ENCODE measurements at places on chromosomes 5 and 9.

GRCh38 chr9:74503666-74504065, 6.5 kb downstream of the RORB start:
- DNase-seq, result no peak

DNA sequence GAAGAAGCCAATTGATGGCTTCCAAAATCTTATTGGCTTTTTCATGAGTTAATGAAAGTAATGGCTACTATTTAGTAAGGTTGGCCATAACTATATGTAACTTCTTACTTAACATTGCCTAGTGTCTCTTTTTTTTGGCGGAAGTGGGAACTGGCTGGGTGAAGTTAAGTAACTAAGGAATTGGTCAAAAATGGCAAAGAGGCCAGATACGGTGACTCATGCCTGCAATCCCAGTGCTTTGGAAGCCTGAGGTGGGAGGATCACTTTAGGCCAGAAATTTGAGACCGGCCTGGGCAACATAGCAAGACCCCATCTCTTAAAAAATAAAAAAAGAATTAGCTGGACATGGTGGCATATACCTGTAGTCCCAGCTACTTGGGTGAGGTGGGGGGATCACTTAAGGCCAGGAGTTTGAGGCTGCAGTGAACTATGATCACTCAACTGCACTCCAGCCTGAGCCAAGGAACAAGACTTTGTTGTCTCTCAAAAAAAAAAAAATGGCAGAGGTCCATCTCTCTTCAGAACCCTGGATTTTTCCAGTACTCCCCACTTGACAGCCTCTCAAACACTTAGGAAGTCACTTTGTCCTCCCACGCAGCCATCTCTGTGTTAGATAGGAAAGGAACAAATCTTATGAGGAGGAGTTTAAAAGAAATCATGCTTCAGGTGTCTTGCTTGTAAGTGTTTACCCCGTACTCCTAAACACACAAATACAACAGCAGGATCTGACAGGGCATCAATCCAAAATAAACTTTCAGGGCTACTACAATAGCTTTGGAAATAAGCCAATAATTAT, 75.7 kb downstream of the TEK start:
- no peak for DNase-seq

DNA sequence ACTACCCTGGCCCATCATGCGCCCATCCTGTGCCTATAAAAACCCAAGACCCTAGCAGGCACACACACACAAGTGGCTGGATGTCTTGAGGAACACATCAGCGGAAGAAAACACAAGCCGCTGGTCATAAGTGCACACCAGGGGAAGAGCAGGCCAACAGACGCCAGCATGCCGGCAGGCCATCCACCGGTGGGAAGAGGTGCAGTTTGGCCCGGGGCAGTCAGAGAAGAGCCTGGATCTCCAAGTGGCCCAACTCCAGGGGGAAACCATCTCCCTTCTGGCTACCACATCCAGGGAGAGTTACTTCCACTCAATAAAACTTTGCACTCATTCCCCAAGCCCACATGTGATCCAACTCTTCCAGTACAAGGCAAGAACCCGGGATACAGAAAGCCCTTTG, 2001.3 kb upstream of the NUDT12 start:
- no peak for DNase-seq

DNA sequence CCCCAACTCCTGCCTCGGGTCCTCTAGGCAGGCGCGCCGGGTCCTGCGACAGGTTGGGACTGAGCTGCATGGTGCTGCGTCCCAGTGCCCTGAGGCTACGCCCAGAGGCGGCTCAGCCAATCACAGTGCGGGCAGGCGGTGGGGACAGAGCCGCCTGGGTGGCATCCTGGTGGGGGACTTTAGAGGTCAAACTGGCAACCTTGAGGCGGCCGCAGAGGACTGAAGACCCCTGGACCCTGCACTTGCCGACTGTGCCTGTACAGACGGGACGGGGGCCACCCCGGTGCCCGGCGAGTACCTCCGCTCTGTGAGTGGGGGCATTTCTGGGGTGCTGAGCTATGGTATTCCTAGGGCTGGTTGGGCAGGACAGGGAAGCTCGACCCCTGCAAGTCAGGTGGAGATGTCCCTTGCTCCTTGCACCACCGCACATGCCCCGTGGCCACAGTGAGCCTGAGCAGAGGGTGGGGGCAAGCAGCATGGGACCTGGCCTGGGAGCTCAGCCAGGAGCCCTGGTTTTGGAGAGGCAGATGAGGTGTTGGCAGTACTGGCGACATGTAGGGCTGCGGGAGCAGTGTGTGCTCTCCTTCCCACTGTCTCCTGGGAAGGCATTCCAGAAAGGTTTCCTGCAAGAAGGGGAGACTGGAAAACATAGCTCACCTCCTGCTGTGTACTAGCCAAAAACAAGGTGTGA, 45.5 kb downstream of the CTSL start:
- no peak for DNase-seq

DNA sequence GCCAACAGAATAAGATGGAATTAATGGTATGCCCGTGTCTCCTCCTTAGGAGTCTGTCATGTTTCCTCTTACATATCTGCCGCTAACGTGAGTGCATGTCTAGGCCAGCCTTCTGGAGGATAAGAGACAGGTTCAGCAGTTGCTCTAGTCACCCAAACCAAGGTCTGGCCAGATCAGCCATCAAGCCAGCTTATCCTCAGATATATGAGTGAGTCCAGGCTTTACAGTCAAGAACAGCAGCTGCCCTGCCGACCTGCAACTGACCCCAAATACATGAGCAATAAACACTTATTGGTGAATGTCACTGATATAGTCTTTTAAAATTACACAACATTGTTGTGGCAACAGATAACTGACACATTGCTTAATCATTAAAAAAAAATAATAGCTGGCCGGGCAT, 123.5 kb downstream of the TSSK1B start:
- DNase-seq, result no peak

- DNase-seq, result no peak
Measured at GRCh38 chr5:32581010-32581785, 4.2 kb upstream of the SUB1 start.

DNA sequence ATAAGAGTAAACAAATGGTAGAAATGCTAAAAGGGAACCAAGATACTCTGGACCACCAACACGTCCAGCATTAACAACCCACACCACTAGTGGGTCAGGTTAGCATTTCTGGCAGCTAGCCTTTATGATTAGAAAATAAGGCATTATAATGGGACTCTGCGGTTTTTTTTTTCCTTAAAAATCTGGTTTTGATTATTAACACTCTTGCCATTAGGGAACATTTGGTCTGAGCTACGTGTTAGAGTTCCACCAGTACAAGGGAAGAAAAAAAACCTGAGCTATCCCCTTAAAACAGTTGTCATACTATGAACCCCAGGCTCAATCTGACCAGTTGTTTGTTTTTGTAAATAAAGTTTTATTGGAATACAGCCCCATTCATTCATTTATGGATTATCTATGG, 110.4 kb downstream of the NTRK2 start:
- DNase-seq, result no peak

DNA sequence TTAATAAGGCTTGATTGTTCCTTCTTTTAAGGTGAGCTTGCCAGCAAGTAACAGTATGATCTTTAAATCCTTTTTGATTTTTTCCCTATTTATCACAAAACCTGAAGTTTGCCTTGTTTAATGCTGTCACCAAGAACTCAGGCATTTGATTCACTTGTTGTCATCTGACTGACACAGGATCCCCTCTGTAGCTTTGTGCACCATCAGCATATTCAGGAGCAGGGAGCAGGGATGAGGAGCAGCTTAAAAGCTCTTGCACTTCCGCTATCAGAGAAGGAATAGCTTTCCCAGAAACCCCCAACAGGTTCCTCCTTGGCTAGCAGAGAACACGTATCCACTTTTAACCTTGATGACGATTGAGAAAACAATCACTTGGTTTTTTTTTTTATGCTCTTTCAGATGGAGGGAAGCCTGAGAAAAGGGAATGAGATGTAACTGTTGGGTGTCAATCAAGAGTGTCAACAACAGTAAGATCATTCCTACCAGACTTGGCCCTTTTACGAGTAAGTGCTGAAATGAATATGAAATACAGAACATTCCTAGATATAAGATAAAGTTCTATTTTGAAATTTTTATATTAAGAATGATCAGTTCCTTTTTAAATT, 433.1 kb upstream of the CDH18 start:
- no peak for DNase-seq

DNA sequence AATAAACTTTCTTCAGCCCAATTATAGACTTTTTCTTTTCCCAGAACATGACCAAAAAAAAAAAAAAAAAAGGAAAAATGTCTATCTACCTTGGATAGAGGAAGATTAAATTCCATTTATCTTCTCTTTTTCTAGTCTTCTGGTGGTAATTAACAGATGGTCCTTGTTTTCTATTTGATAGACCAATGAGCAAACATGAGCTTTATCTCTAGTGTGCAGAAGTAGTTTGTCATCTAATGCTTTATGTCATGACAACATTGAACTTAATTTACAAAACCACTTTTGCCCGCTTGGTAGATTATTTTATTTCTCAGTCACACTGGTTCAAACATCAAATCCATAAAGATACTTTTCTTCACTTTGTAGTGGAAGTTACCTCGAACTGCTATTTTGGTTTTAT, 69.5 kb upstream of the ELL2 start:
- DNase-seq, result no peak

- no peak for DNase-seq
Measured at GRCh38 chr5:1442222-1443145, 2.8 kb downstream of the SLC6A3 start.

- DNase-seq, result no peak
Measured at GRCh38 chr9:91422758-91423711, 597 bp downstream of the NFIL3 start.

- DNase-seq, result no peak
Measured at GRCh38 chr9:105187781-105188180, 56.7 kb upstream of the SLC44A1 start.

DNA sequence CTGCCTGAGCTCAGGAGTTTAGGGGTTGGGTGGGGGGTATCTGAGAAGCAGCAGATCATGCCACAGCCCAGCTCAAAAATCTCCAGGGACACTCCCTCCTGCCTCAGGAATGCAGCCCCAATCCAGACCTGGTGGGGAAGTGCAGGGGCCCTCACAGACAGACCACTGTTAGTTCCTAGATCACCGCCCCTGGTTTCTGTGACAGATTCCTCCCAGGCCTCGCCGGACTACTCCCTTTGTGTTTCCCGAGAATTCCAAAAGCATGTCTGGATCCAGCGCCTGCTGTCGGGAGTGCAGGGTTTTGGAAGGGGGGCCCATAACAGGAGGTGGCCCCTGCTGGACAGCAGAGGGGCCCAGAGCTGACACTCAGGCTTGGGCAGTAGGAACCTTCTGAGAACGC, 74.5 kb downstream of the CTSL start:
- no peak for DNase-seq

DNA sequence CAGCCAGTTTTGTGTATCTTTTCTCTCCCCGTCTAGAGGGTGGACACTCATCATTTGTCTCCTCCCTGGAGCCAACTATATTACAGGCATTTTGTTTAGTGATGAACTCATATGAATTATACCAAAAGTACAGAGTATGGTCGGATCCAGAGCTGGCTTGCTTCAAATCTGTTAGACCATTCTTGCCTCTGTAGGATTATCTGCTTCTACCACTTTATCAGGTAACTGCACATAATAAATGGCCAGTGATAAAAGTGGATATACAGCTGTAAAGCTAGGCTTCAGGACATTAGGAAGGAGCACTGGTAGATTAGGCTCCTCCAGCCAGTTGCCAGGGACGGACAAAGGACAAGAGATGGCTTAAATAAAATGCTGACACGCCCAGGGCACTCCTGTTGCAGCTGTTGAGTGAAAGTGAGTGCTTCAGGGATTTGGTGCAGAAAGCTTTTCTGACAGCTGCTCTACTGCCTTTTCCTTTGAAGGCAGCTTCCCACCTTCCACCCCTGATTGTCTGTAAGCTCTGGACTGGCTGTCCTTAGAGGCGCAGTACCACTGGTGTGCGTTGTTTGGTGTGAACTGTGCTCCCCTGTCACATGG, 259.2 kb downstream of the PDZD2 start:
- DNase-seq, result no peak

GRCh38 chr5:80976985-80977384, 16.8 kb downstream of the RASGRF2 start:
- DNase-seq, result no peak

DNA sequence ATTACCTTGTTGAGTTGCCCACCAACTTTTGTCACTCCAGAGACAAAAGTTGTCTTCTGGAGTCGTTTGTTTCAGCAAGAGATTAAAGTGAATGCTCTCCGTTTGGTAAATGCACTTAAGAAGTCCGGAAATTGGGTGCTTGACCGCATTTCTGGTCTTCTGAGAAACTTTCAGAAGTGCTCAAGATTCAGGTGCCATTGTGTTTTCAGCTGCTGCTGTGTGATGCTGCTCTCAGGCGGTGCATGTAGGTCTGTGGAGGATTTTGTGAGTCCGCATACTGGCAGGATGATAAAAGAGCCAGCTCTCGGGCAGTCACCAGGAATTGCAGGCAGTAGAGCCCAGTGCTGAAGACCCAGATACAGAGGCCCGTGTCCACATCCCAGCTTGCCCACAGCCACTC, 5.9 kb upstream of the NFIL3 start:
- DNase-seq, result no peak

DNA sequence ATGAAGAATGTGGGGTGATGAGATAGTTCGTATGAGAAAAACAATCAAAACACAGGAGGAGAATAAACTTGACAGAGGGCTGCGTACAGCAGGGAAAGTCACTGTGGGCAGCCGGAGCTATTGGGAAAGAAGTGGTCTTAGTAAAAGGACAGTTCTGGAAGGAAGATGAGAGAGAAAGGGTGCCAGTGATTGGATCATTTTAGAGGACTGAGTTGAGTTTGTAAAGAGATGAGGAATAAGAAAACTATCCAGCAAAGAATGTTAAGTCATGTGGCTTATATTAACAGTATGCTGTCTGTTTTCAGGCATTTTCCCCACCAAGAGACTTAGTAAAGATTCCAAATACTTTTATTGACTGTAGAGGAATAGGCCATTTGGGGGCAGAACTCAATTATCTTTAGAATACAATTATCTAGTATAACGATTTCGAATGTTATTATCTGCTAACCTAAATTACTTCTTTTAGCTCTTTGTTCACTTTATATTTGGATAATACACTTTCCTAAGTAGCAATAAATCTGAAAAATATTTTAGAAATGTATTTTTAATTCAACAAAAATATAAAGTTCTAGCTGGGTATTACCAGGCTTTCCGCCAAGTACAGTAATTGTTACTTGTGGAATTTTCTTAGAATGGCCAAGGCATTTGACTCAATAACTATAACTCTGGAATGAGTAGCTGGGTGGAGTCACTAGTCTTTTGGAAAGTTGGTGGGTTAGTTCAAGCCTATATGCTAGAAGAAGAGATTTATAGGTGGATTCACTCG, 15.5 kb upstream of the LOX start:
- no peak for DNase-seq

GRCh38 chr9:113909421-113909820, 33.3 kb downstream of the ZNF618 start:
- DNase-seq, result no peak

DNA sequence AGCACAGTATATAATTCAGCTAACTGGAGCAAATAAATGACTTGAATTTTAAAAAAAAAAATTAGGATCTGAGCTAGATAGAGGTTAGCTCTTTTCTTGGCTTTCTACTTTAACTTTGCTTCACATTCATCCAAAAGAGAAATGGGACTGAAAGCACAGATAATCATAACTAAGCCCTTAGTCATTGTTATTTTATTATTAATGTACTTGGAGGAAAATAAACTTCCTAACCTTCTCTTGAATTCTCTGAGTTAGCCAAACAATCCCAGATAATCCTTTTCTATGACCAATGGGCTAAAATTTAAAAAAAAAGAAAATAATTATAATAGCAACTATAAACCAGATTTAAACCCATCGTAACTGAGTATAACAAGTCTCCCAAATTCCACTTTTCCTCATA, 57.6 kb upstream of the RASA1 start:
- DNase-seq, result no peak

GRCh38 chr5:81948349-81948748, 23.5 kb upstream of the ATG10 start:
- no peak for DNase-seq
